ENCODE measurements at places on chromosomes 11 and 22. TPM values are rescaled to one million over a fixed set of nuclear protein-coding genes. Genes with fewer than 3 reads are reported as not detected.

Gene UBQLN3
- not detected for total RNA-seq

Gene CREB3L1
- 1.0 TPM for total RNA-seq

Gene DEFB131B
- total RNA-seq = not detected

- H3K4me1 ChIP-seq = peaks cover 4% of the 10 kb centered on the region
- H3K36me3 ChIP-seq = no peaks in the 10 kb centered on the region
- H3K27me3 ChIP-seq = no peaks in the 10 kb centered on the region
- no peak overlapping the region for H3K4me3 ChIP-seq
- no peak overlapping the region for H3K27ac ChIP-seq
Observed at GRCh38 chr11:3959015-3959902, 103.8 kb downstream of the STIM1 start.

DNA sequence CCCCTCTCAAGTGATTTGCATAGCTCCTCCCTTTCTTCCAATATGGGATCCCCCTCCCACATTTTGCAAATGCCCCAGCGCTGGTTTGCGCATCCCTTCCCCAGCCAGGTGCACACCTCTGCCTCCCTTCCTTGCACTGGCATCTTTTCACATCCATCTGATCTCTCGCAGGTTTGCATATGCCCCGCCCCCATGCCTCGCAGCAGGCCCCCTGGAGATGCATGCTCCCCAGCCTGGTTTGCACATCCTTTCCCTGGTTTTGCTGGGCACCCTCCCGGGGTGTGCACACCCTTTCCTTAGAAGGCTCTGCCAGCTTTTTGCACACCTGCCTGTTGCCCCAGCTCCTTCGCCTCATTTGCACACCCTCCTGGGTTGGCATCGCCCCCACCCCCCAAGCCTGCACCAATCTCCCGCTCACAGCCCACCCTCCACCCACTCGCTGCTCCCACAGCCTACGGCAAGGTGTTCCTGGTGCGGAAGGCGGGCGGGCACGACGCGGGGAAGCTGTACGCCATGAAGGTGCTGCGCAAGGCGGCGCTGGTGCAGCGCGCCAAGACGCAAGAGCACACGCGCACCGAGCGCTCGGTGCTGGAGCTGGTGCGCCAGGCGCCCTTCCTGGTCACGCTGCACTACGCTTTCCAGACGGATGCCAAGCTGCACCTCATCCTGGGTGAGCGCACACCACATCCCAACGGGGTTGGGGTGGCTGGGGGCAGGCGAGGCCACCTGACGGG, 917 bp downstream of the RPS6KA4 start:
- DNase-seq = no peak
- H3K27me3 ChIP-seq = no peaks in the 10 kb centered on the region
- peaks cover 8% of the 10 kb centered on the region for H3K36me3 ChIP-seq
- peak overlapping the region; percentile 69 for H3K4me3 ChIP-seq
- H3K27ac ChIP-seq = peak overlapping the region; percentile 65

- H3K36me3 ChIP-seq = no peaks in the 10 kb centered on the region
- H3K27me3 ChIP-seq = no peaks in the 10 kb centered on the region
- DNase-seq = no peak
- no peak overlapping the region for H3K4me3 ChIP-seq
Observed at GRCh38 chr11:123564221-123564620, 90.2 kb downstream of the SCN3B start.

GRCh38 chr22:19827341-19828034, 27.2 kb downstream of the GNB1L start:
- no peak overlapping the region for H3K27ac ChIP-seq
- H3K4me1 ChIP-seq = peaks cover 1% of the 10 kb centered on the region
- no peaks in the 10 kb centered on the region for H3K27me3 ChIP-seq
- no peaks in the 10 kb centered on the region for H3K36me3 ChIP-seq
- H3K4me3 ChIP-seq = no peak overlapping the region

DNA sequence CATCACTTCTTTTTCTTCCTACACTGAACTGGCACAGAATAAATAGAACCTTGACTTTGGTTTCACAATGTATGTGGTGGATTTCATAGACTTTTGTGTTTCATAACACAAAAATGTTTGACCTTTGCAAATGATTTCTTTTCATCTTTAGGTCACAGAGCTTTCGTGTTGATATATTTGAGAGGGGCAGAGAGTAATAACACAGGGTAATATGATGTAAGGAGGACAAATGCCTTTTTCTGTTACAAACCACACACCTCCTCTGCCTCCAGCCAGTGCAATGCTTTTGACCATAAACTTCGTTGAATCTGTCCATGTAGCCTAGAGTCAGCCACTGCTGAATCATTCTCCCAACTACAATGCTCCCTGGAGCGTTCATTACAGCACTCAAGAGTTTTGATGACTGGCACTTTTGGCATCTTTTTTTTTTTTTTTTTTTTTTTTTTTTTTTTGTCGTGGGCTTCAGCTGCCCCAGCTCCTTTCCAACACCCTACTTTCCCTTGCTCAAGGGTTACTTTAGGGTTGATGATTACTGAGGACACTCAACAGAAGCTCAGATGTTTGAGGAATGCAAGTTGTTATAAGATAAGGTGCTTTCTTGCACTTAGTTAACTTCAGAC, 11.4 kb upstream of the CAT start:
- no peaks in the 10 kb centered on the region for H3K27me3 ChIP-seq
- DNase-seq = no peak
- no peak overlapping the region for H3K27ac ChIP-seq
- H3K4me3 ChIP-seq = no peak overlapping the region
- no peaks in the 10 kb centered on the region for H3K36me3 ChIP-seq

DNA sequence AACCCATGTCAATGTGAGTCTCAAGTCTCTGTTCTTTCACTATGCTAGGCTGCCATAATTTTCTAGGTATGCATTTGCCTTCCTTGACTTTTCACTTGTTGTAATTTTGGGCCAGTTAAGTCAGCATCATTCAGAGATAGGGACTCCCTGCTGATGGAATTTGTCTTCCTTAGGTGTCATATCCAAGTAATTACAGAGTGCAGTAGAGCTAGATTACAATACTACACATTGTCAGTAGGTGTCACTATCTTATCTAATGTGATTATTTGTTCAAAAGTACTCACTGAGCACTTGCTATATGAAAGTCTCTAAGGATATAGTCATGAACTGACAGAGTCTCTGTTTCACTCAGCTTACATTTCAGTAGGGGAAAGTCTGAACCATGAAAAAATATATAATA, 25.0 kb upstream of the SYN3 start:
- no peaks in the 10 kb centered on the region for H3K36me3 ChIP-seq
- no peak overlapping the region for H3K4me3 ChIP-seq
- H3K4me1 ChIP-seq = no peaks in the 10 kb centered on the region
- no peak overlapping the region for H3K27ac ChIP-seq
